ENCODE measurements at places on chromosomes 12 and 14. TPM values are rescaled to one million over a fixed set of nuclear protein-coding genes. Genes with fewer than 3 reads are reported as not detected.
A peak's percentile ranks its signal among the peaks of the same experiment; 100 is the strongest.

Gene CLEC1A
- total RNA-seq = not detected

Gene PLXNC1
- 22.7 TPM for total RNA-seq

Gene BAG5
- total RNA-seq = 33.8 TPM

DNA sequence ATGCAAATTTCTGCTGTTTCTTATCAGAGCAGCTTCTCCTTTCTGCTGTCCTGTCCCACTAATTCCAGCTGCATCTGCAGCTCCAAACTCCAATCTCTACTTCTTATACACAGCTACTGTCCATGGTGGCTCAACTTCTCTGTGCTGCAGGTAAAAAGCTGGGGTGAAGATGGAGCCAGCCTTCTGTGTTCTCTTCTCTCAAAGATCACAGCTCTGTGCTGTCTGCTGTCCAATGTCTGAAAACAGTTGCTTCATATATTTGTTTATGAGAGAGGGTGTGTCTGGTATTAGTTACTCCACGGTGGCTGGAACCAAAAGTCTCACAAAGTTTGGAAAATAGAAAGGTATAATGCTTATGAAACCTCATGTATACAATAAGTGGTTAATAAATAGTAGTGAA lies 445.8 kb upstream of the TBX3 start:
- DNase-seq = no peak

Gene RBM19
- total RNA-seq = 102 TPM

DNA sequence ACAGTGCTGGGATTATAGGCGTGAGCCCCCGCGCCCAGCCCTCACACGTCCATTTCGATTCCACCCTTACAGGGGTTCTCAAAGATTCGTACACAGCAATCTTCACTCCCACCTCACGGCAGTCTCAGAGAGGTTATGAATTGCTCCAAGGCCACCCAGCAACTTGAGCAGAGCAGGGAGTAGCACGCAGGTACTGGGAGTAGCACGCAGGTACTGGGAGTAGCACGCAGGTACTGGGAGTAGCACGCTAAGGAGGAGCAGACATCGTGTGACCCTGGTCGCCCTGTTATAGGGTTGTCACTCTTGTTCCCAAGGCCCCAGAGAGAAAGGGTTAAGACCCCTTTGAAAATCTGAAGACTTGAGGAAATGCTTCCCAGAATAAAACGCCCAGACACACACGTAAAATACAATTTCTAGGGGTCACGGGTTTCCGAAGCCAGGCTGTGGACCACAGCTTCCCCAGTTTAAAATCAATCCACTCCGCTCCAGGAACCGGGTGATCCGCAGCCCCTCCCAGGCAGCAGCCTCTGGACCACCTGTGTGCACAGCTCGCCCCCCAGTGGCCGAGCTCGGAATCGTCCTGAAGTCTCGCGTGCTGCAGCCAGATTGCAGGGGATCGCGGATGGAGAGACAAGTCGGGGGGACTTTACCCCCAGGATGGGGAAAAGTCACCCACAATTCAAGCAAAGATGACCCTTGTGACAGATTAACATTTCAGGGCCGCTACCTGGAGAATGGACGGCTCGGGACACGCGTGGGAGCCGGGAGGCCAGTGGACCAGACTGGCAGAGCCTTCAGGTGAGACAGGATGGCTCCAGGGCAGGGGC lies 92.0 kb downstream of the SCARB1 start:
- peak; percentile 70 for DNase-seq

DNA sequence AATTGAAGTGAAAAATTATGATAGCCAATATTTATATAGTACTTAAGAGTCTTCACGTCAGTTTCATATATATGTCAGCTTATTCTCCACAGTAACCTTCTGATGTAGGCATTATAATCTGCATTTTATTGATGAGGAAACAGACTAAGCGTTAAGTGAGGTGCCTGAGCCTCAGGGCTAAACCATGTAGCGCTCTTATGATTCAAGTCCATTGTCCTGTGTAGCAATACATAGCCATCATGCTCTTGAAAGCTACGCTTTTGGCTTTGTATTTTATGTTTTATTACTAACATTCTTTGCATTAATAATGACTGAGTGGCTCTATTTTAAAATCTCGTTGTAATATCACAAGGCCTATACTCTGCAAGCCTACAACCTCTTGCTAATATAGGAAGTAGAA lies 79.0 kb downstream of the ANO6 start:
- no peak for DNase-seq

Gene C14orf180
- total RNA-seq = not detected

GRCh38 chr14:105071326-105071725 lies 6.1 kb upstream of the GPR132 start:
- no peak for DNase-seq

DNA sequence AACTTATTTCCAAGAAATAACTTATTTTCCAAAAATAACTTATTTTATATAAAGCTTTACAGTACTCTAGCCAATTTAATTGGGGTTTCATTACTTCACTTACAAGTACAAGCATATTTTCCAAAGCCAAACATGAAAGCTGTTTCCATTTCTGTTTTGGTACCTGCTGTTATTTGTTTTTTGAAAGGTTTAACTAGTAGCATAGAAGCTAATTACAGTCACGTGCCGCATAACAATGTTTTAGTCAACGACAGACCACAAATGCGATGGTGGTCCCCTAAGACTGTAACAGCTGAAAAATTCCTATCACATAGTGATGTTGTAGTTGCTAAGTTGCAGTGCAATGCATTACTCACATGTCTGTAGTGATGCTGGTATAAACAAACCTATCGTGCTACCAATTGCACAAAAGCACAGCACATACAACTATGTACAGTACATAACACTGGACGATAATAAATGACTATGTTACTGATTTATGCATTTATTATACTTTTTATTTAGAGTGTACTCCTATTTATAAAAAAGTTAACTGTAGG lies 21.7 kb downstream of the PTPN21 start:
- no peak for DNase-seq

Gene C12orf50
- total RNA-seq = 0.07 TPM

DNA sequence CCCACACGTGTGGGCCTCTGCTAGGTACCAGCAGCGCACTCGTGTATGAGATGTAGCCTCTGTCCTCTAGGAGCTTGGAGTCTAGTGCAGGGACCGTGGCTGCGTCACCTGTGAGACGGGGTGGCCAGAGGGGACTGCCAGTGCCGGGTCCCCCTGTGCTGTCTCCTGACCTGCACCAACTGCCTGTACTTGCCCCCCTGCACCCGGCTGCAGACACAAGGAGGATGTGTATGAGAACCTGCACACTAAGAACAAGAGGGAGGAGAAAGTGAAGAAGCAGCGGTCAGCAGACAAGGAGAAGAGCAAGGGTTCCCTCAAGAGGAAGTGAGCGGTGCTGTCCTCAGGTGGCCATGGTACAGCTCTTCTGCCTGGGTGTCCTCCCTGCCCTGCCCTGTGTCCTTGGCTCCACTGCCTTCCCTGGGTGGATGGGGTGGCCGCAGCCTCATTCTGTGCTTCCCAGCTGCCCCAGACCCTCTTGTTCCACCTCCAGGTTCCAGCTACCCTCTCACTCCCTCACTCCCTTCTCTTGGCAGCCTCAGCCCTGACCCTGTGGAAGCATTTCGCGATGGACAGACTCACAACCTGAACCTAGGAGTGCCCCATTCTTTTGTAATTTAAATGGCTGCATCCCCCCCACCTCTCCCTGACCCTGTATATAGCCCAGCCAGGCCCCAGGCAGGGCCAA lies 9.6 kb downstream of the PTPN6 start:
- DNase-seq = peak; percentile 42

Gene LRRK2
- total RNA-seq = not detected

Gene TCL1B
- total RNA-seq = not detected

- DNase-seq = no peak
Observed at GRCh38 chr14:99333841-99334635, 62.0 kb upstream of the BCL11B start.

GRCh38 chr12:108349278-108349688 lies 10.2 kb upstream of the CMKLR1 start:
- no peak for DNase-seq

Gene ALKBH1
- 16.3 TPM for total RNA-seq

DNA sequence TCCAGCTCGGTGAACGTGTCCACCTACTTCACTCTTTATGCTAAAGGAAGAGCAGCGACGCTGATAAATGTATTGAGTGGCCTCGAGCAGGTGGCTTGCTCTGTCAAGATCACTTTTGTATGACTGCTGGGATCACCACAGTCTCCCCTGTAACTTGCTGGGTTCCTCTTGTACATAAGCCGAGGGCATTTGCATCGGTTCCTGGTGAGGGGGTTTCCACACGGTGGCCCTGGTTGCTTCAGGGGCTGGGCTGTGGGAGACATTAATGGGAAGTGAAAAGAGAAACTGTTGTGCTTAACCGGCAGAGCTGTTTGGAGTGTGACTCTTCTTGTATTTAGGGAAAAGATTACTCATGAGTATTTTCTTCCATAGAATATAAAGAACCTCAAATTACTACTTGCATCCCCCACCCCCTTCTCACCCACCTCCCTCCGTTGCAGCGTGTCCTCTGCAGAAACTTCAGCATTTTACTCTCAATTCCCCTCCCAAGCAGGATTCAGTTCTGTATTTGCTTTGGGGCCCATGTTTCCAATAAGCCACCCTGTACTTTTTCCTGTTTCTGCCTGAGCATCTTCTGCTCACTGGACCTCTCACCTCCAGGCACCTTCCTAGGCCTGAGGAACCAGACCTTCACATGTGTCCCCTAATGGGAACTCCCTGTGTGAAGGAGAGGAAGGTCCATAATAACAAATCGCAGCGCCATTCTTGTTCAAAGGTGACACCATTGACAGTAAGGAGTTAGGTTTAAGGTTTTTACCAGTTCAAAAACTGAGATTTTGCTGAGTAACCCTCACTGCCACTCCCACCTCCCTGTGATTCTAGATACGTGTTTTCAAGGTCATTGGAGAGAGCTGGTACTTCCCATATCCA lies 187.0 kb downstream of the ETV6 start:
- peak; percentile 53 for DNase-seq

Gene GSC
- not detected for total RNA-seq

DNA sequence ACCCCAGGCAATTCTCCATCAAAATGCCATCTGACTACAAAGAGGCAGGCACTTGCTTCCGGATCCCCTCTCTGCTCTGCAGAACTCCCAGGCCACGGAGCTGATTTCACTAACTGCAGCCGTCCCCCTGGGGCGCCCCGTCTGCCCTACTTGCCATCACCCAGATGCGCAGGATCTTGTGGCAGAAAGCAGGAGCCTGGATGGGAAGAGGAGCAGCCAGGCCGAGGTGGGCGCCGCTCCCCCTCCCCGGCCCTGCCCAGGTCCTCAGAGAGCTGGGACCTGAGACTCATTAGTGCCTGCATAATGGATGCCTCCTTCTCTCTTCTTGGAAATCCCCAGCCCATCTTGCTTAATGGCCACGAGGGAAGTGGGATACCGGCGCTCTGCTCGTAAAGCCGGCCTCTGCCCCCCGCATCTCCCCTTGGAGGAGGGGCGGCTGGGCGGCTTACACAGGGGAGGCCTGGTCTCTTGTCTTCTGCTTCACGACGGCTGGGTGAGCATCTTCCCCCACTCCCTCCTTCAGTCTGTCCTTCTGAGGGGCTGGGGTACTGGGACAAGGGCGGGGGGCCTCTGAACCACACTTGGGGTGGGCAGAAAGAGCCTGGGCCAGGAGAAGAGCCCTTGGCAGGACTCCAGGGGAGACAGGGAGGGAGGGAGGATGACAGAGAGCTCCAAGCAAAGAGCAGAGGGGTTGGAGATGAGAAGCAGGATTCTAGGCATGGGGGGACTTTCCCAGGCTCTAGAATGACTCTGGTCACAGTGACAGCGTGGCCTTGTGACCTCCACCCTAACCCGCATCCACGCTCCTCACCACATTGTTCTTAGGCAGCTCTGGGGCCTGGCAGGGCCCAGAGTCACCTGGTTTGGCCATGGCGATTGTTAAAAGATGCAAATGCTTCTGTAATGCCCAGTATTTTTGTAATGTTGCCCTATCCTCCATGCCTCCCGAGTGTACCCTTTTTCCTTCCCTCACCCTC lies 19.4 kb upstream of the EML1 start:
- no peak for DNase-seq

Gene SERPINA6
- total RNA-seq = not detected

DNA sequence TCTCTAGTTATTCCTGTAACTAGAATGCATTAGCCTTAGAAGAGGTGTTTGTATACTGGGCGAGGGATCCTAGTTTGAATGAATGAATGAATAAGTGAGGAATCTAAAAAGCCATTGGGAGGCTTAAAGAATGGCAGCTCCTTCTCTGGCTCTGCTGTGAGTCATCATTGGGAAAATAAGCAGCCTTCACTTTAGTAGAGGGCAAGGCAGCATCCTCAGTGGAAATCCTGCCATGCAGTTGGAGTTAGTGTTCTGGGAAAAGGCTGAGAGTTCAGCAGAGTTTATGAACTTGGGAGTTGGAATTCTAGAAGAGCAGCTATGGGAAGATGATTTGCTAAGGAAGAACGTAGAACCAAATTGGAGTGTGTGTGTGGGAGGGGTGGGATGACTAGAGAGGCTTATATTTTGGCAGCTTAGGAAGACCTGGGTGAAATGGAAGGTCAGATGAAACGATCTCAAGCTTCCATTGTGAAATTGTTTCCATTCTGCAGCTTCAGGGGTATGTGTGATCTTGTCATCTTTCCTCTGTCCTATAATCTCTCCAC lies 120.8 kb downstream of the PTCSC3 start:
- DNase-seq = no peak
